ENCODE measurements at places on chromosomes 11 and 22. TPM values are rescaled to one million over a fixed set of nuclear protein-coding genes. Genes with fewer than 3 reads are reported as not detected.

NDUFS3 gene
- polyA plus RNA-seq, result 237 TPM

PANX3 gene
- not detected for polyA plus RNA-seq

OR52E8 gene
- polyA plus RNA-seq, result not detected

YAP1 gene
- polyA plus RNA-seq, result 3.6 TPM

ACTN3 gene
- not detected for polyA plus RNA-seq

OR8G1 gene
- not detected for polyA plus RNA-seq

ZNF214 gene
- polyA plus RNA-seq, result 4.1 TPM

GRAMD1B gene
- 20.7 TPM for polyA plus RNA-seq

CCDC116 gene
- polyA plus RNA-seq, result not detected

WBP2NL gene
- not detected for polyA plus RNA-seq

HBE1 gene
- not detected for polyA plus RNA-seq

CHRDL2 gene
- polyA plus RNA-seq, result not detected

UPK3A gene
- polyA plus RNA-seq, result not detected

SUSD2 gene
- polyA plus RNA-seq, result not detected

MMP3 gene
- polyA plus RNA-seq, result not detected

CHRM1 gene
- polyA plus RNA-seq, result not detected
